ENCODE measurements at places on chromosomes 7 and 10.

DNA sequence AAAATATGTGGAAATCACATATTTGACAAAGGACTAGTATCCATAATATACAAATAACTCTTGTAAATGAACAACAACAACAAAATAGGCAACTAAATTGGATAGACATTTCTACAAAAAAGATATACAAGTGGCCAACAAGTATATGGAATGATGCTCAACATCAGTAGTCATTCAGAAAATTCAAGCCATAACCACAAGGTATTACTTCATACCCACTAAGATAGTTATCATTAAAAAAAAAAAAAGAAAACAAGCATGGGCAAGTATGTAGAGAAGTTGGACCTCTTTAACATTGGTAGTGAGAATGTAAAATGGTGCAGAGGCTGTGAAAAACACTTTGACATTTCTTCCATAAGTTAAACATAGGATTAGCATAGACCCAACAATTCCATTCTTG, 80.8 kb downstream of the CYP26A1 start:
- no peak for DNase-seq

DNA sequence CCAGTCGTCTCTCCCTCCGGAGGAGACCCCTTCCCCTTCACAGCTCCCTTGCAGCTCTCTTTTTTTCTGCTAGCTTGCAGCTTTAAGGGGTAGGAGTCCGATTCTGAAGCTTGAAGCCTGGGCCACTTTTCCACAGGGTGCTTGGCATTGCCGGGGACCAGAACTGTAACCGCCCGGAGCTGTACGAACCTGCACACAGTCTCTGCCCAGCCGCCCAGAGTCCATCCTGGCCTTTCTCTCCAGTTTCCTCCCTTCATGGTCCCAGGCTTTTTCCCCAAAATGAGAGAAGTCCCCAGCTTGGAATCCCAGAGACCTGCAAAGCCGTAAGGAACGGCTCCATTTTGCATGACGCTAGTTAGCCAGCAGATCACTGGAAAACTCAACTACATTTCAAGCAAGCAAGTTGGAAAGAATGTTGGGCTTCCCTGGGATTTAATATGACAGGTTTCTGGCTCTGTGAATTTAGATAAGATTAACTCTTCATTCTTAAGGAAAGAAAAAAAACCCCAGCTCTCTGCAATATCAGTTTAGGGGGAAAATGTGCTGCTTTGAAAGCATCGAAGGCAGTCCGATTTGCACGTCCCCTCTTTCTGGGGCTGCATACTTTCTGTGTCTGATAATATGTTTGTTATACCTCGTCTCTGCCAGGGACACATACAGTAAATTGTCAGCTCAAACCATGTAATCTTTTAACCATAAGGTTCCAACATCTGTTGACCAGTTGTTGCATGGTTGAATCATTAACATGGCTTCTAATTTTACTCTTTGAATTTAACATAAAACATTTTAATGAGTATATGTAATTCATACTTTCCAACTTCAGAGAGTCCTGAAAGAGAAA, 190.0 kb upstream of the LYZL2 start:
- peak; percentile 31 for DNase-seq

DNA sequence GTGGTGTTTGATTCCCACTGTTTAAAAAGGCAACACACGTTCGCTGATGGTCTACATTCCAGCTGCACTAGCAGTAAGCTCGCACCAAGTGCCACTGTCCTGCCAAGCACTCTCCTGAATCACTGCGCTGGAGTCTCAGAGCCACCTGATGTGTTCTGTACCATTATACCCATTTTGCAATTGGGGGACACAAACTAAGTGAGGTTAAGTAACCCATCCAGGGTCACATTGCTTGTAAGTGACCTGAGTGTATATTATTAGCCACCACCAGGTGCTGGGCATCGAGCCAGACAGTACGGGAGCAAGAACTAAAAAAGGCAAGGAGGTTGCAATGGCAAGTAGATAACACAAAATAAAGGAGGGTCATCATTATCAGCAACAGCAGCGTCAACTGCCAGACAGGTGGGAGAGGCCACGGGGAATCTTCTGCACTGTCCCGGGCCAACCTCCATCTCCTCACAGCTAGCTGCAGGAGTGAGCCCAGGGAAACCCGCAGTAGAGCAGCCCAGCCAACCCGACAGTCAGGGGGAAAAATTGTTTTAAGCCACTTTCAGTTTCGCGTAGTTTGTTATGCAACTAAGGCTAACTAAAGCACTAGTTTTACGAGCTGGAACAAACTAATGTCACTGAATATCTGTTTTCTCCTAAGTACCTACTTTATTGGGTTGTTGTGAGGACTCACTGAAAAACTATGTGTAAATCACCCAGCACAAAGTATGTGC, 712 bp upstream of the CPVL start:
- peak; percentile 64 for DNase-seq

DNA sequence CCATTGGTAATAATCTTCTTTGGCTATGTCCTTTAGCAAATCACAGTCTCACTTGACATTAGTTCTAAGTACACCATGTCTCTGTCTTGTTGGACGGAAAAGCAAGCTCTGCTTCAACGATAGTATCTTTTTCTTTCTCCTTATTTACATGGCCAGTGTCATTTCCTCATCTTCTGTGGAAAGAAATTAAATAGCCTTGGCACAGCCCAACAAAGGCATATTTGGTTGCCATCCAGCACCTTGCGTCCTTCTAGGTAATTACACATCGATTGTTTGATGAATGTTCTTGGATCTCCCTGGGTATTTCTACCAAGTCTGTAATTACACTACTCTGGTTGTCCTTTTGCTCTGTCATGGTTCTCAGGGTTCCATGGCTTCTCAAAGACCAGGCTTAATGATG, 183.1 kb downstream of the CHN2 start:
- DNase-seq, result no peak

- no peak for DNase-seq
Observed at GRCh38 chr7:48421357-48421756, 250.1 kb downstream of the ABCA13 start.

DNA sequence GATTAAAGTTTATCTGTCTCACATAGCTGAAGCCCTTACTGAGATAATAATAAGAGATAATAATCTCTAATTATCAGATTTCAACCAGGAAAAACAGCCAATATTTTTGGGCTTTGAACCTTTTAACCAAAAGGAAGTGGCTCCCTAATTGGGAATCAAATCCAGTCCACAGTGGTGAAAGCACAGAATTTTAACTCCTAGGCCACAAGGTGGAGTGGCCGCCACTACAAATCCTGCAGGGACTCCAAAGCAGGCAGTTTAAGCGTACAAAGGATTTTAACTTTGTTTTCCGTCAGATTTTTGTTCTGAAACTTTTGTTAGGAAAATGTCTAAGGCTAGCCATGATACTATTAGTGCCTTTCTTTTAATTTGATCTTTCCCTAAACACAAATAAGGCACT, 99.6 kb upstream of the CCNY start:
- DNase-seq, result peak; percentile 6
